Activated T-cell treated with anti-CD3 and anti-CD28 coated beads, Interleukin-2, amount 50 U/mL, for 1 hour (primary cell): ENCODE measurements at places on chromosomes 2 and 18.

DNA sequence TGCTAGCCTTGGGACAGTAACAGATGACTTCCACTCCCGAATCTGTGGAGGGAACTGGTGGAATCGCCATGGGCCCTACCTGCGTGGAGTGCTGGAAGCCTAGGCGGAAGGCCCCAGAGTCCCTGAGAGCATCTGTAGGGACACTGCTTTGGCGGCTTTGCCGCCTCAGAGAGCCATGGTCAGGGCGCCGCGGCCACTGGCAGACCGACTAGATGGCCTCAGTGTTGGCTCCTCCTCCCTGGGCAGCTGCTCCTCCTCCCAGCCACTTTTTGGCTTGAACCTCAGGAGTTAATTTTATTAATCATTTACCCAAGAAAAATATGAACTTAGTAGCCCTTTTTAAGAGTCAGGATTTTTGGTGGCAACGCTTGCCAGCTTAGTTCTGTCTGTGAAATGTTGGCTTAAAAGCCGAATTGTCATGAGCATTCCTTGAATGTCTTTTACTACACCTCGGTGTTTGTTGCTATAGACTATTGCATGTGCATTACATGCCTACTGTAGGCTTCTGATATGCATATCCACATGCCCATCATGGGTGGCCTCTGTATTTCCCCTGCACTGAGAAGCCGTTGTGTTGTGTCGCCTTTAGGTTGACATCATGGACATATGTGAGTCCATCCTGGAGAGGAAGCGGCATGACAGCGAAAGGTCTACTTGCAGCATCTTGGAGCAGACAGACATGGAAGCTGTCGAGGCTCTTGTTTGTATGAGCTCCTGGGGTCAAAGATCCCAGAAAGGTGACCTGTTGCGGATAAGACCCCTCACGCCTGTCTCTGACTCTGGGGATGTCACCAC, 2.4 kb downstream of the KLF11 start:
- no peak for DNase-seq

DNA sequence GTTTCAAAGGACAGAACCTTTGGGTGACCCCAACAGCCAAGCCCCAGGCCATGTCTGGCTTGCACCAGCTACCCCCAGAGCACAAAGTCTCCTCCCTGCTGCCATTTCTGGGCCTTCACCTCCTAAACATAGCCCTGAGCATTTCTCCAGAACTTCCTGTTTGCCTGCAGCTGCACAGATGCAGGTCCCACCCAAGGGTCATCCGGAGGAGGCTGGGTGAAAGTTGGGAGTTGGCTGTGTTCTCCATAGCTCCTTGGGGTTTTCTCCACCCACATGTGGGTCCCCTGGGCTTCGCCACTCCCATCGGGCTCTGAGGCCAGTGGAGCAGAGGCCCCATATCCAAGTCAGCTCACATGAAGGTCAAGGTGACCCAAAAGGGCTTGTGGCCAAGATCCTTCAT, 4.3 kb downstream of the TNP1 start:
- DNase-seq = no peak

- DNase-seq = no peak
These were observed 86.6 kb upstream of the RGPD5 start for GRCh38 chr2:109707281-109708147.

- no peak for DNase-seq
These were observed 344.8 kb downstream of the RPRM start for GRCh38 chr2:153133716-153134115.

DNA sequence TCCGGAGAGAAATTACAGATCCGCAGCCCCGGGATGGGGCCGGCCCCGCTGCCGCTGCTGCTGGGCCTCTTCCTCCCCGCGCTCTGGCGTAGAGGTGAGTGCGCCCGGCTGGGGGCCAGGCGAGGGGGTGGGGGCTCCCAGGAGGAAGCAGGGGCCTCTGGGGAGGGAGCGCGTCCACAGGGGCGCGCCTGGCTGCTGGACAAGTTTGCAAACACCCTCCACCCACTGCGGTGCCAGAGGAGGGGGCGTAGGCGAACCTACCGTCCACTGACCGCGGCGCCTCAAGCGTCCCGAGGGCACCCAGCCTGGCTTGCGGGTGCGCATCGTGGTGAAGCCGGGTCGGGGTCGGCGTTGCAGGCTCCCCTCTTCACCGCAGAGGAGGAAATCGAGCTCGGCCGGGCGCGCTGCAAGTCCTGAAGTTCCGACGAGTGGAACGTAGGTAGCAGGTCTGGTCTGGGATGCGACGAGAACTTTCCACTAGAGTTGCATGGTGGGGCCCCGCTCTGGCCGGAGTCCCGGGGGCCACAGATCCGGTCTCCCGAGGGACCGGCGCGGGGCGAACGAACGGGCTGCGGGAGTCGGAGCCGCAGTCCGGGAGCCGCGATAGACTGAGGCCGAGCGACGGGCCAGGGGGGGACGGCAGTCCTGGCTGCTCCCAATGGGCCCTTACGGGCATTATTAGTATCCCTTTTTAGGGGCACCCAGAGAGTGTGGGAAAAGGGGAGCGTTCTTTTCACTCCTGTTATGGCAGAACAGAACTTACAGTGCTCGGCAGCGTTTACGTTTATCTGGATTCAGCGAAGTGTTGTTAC, 502 bp downstream of the MERTK start:
- peak; percentile 37 for DNase-seq

- DNase-seq = no peak
These were observed 13.3 kb downstream of the NTSR2 start for GRCh38 chr2:11656671-11657101.

GRCh38 chr2:31529256-31529655, 51.5 kb downstream of the SRD5A2 start:
- DNase-seq = no peak

- no peak for DNase-seq
These were observed 466.6 kb downstream of the LPIN1 start for GRCh38 chr2:12212841-12213597.

GRCh38 chr18:4986066-4986465, 211.0 kb downstream of the AKAIN1 start:
- no peak for DNase-seq

DNA sequence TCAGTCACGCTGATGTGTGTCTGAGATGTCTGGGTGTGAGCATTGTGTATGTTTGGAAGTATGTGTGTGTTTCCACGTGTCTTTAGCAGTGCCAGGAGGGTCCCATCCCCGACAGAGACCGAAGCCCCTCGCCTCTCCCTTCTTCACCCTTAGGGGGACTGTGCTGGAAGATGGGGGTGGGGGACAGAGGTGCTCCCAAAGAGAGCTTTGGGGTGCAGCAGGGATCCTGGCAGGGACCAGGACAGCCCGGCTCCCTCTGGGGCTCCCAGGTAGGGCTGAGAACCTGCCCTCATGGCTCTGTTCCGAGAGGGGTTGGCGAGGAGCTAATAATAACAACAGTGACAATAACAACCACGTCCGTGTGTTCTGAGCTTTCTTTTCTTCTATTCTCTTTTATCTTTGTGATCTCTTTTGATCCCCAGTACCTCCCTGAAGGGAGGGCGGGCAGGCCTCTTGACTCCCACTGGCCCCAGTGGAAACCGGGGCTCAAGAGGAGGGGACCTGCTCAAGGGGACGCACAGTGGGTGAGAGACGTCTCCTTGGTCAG, 57.6 kb downstream of the SMAD7 start:
- no peak for DNase-seq

- DNase-seq = no peak
These were observed 104.8 kb upstream of the TFPI start for GRCh38 chr2:187658952-187659525.

- no peak for DNase-seq
These were observed 259.4 kb downstream of the ANAPC1 start for GRCh38 chr2:111624411-111625156.

GRCh38 chr2:66576561-66577320, 141.8 kb downstream of the MEIS1 start:
- no peak for DNase-seq

- no peak for DNase-seq
These were observed 376.8 kb upstream of the ID2 start for GRCh38 chr2:8304821-8305766.

GRCh38 chr18:76957384-76958355, 135.3 kb downstream of the ZNF236 start:
- DNase-seq = no peak

DNA sequence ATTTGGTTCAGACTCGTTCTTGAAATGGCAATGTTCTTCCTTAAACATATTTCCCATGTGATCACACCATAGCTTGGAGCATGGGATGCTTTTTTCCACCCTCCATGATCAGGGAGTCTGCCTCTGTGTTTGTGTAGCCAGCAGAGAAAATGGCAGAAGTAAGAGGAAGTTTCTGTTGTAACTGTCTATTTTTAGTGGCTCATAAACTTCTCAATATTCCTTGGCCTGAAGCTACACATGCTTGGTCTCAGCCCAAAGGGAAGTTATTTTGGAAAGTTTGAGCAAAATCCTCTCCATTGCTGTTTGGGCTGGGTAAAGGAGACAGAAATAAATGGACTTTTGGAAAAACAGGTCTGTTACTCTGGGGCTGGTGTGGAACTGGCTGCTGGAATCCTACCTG, 33.4 kb upstream of the ITGA6 start:
- no peak for DNase-seq

- DNase-seq = no peak
These were observed 5.4 kb upstream of the TDRD15 start for GRCh38 chr2:21118302-21118920.

GRCh38 chr2:10292033-10292432, 10.7 kb upstream of the HPCAL1 start:
- DNase-seq = no peak

GRCh38 chr18:9210966-9211365, 74.4 kb downstream of the ANKRD12 start:
- DNase-seq = no peak

- DNase-seq = no peak
These were observed 75.8 kb downstream of the TNFRSF11A start for GRCh38 chr18:62400916-62401315.

- DNase-seq = no peak
These were observed 94.5 kb downstream of the VSNL1 start for GRCh38 chr2:17634997-17635396.

DNA sequence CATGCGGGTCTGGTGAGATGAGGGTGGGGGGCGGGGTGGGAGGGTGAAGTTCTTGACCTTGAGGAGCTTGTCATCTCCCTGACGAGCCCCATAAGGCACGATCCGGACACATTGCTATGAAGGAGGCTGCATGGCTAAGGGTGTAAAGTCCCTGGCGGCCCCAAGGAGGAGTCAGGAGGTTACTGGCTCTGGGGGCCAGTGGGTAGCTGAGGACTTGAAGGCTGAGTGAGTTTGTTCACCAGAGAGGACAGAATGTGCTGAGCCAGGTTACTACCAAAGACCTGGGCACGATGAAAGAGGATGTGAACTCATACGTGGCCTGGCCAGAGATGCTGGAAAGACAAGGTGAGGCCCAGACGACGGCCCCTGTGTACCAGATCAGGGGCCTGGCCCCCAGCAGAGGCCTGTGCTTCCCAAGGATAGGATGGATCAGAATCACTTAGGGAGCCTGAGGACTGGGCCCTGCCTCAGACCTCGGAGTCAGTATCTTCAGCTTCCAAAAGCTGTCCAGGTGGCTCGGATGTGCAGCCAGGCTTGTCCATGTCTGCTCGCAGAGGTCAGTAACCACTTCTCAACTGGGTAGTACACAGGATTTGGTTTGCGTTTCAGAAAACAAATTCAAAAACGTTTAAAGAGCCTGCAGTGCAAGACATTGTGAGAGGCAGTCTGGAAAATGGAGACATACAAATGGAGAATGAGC, 110.9 kb downstream of the RNF144A start:
- no peak for DNase-seq

DNA sequence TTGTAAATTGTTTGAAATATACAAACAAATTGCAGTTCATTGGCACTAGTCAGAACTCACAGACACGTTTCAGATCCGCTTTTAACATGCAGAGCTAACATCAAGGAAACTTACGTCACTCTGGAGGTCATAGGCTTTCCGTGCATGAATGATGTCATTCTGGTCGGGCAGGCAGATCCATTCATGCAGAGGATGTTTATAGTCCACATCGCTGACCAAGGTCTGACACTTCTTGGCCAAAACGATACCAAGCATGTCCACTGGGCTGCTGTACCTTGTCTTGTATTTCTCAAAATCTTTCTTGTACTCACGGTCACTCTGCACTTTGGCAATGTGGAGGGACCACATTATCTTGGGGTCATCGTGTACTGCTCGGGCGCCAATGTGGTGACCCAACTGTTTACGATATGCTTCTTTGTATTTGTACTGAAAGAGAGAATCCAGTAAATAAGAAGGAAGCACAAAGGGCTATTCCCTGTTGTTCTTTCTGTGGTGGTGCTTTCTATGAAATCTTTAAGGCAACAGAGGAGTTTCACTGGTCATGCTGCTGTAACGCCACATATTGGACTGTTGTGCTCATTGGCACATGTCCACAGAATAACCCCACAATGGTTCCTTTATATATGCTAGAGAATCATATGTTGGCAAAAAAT, 114.8 kb downstream of the NEB start:
- DNase-seq = no peak

- no peak for DNase-seq
These were observed 5.3 kb downstream of the BCL2 start for GRCh38 chr18:63314062-63314790.
